Heart right ventricle (tissue), 16 donors: ENCODE measurements at places on chromosomes 3 and 15. TPM values are rescaled to one million over a fixed set of nuclear protein-coding genes. Genes with fewer than 3 reads are reported as not detected.

DNA sequence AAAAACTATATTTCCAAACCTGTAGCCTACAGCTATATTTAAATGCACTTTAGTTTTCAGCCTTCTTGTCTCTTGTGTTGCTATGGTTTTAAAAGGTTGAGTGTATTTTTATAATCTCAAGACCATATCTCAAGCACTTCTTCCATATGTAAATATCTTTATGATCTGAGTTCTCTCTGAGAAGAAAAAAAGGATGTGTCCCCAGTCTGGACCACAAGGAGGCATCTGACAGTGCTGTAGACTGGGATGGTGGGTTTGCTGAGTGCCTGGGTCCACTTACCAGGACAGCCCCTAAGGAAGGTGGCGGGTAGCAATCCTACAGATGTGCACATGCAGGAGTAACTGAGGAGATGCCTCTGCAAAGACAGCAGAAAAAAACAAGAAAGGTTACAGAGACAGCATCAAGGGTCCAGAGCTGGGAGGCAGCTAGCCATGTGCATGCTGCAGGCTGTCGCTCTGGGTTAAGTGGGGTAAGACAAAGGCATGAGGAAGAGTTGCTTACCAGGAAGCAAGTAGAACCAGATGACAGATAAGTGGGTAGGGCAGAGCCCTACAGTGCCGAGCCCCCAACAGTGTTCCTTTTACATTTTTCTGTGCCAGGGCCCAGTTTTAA, 70.6 kb upstream of the SNRK start:
- no peak for DNase-seq

GRCh38 chr3:31804251-31805051, 176.6 kb downstream of the OSBPL10 start:
- no peak for DNase-seq

The DAZL gene
- total RNA-seq: not detected

The CCDC54 gene
- not detected for total RNA-seq

The B3GALNT1 gene
- total RNA-seq: 84.7 TPM
